ENCODE measurements at places on chromosomes 1 and 21.

DNA sequence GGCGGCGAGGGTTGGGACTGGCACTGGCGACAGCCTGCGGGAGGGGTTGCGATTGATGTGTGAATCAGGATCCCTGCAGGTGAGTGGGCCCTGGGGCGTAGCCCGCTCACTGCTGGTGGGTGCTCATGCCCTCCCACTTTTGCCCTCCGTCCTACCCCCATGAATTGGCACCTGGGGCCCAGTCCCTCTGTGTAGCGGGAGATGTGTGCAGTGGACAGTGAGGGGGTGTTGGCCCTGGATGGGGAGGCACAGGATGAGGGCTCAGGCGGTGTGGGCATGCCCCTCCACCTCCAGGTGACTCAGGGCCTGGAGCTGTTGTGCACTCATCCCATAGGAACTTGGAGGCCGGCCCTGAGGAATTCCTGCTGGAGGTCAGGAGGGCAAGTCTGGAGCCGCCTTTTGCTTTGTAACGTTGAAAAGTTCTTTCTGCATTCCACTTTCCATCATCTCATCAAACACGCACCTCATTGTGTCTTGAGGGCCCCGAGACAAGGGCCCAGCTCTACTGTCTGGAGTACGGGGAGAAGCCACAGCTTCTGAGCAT lies 3.0 kb downstream of the PEAR1 start:
- no peak for DNase-seq

- DNase-seq: no peak
Observed at GRCh38 chr1:24107462-24108138, 4.3 kb downstream of the MYOM3 start.

- DNase-seq: no peak
Observed at GRCh38 chr21:45829668-45830067, 151.9 kb upstream of the COL6A1 start.

GRCh38 chr1:55718758-55719671 lies 503.9 kb upstream of the USP24 start:
- DNase-seq: no peak

DNA sequence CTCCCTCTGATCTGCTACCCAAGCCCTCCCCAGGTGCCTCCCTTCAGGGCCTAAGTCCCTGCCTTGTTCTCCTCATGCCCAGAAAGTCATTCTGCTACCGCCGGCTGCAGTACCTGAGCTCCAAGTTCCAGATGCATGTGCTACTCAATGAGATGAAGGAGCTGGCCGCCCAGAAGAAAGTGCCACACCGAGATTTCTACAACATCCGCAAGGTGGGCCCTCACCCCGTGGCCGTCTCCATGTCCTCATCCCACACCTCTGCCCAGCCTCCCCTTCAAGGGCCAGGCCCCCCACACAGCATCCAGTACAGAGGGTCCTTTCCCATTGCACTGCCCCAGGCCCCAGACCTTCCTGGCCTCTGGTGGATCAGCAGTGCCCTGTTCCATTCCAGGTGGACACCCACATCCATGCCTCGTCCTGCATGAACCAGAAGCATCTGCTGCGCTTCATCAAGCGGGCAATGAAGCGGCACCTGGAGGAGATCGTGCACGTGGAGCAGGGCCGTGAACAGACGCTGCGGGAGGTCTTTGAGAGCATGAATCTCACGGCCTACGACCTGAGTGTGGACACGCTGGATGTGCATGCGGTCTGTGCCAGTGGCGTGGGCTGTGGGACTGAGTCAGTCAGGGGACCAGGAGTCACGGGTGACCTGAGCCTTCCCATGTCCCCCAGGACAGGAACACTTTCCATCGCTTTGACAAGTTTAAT lies 8.2 kb downstream of the AMPD2 start:
- DNase-seq: no peak

- no peak for DNase-seq
Observed at GRCh38 chr1:188065917-188066316, 1237.2 kb downstream of the PLA2G4A start.

- no peak for DNase-seq
Observed at GRCh38 chr1:66761221-66761620, 9.0 kb downstream of the DYNLT5 start.

DNA sequence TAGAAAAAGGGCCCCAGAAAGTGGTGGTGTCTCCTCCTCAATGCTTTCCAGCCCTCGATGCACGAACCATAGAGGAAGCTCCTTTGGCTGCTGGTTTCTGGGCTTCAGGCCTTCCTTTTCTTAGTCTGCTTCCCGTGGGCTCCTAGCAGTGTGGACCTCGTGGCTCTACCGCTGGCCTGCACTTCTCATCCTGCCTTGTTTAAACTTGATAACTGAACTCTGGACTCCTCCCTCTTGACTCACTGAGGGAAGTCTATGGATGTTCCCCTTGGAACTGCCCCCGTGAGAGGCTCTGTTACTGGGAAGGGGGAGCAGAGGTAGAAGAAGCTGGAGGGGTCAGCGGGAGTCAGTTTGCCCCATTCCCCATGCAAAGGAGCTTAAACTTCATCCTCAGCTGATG lies 75.3 kb upstream of the WDR26 start:
- no peak for DNase-seq

GRCh38 chr1:155125946-155126555 lies 1.6 kb upstream of the EFNA1 start:
- DNase-seq: no peak

DNA sequence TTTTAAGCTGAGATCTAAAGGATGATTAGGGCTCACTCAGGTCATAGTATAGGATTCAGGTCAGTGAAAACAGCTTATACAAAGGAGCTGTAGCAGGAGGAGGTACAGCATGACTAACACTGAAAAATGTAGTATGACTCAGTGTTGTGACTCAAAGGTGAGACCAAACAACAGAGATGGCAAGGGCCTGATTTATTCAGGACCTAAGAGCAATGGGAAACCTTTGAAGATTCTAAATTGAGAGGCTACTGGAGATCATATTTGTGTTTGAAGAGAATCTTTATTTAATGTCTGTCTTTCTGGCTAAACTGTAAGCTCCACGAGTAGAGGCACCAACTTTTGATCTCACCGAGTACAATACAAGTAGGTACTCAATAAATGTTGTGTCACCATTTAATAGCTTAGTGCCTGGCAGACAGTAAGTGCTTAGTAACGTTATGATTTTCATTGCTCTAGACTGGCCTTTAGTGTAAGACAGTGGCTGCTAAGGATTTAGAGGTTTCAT lies 43.5 kb downstream of the PRKAA2 start:
- no peak for DNase-seq

GRCh38 chr21:37269481-37269880 lies 2.3 kb upstream of the VPS26C start:
- DNase-seq: no peak

DNA sequence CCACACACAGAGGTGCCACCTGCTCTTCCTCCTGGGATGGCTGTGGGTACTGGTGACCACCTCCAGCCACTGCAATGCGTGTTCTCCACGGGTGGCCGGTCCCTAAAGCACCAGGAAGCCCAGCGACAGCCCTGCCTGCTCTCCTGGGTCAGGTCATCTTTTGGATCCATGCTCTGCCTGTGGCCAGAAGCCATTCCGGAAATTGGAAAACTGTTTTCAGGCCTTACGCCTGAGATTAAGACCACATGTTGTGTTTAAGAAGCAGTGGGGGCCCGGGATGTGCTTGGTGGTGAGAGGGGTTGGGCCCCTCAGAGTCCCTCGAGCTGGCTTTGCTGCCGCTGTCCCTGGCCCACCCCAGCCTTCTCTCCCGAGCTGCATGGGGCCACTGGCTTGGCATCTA lies 150.8 kb downstream of the PEX14 start:
- no peak for DNase-seq

DNA sequence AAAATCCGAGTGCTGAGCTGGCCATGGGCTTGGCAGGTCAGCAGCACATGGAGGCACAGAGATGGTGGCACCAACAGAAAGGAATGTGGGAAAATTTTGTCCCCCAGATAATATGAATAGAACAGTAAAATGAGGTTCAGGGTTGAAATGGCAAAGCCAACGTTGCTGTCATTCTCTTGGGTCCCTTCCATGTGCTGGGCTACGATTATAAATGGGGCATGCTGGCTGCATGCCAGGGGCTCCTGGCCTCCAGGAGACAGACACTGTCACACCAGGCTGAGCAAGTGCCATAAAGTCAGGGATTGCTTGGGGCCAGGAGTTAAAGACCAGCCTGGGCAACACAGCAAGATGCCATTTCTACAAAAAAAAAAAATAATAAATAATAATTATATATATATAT lies 77.1 kb downstream of the TOMM20 start:
- DNase-seq: no peak

DNA sequence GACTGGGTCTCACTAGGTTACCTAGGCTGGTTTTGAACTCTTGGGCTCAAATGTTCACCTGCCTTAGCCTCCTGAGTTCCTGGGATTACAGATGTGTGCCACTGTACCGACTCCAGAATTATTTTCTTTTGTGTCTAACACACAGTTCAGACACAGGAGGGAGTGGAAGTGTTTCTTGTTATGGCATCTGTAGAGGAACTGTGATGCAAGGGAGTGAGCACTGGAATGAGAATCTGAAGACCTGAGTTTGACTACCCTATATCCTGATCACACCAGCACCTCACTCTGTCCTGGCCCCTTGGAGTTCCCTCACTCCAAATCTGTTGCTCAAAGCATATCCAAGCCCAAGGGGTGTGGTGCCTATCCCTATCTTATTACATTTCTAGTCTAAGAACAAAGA lies 15.2 kb downstream of the OPTC start:
- no peak for DNase-seq

GRCh38 chr1:66262208-66262963 lies 271.6 kb upstream of the SGIP1 start:
- no peak for DNase-seq

DNA sequence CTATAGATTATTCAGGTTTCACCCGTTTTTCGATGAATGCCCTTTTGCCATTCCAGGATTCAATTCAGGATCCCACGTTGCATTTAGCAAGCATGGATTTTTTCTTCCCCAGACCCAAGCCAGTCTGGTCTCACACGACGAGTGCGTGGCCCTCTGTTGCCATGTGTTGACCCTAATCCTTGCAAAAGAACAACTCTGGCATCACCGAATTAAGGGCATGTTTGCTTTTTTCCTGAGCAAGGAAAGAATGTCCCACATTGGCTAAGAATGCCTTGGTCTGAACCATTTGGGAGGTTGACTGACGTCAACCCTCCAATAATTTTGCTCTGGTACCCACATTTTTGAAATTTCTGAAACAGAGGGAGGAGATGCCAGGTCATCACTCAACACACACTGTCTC lies 153.0 kb upstream of the WNT4 start:
- DNase-seq: no peak

DNA sequence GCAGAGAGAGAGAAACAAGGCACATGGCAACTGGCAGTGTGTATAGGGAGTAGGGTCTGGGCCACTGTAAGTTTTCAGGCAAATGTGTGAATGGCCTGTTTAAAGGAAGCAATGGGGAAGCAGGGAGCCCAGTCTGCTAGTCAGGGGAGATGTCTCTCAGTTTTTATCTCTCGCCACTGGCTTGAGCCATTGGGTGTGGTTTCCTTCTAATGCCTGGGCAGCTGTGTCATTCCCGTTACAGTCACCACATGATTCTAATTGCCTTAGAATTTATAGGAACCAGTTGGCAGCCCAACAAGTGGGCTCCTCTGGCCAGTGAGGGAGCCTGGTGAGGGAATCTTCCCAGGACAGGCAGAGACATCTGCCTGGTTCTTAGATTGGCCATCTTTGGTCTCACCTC lies 182.4 kb downstream of the DISC1 start:
- no peak for DNase-seq

GRCh38 chr1:173360487-173361063 lies 116.6 kb upstream of the PRDX6 start:
- no peak for DNase-seq

GRCh38 chr1:83747853-83748482 lies 251.0 kb downstream of the TTLL7 start:
- no peak for DNase-seq

DNA sequence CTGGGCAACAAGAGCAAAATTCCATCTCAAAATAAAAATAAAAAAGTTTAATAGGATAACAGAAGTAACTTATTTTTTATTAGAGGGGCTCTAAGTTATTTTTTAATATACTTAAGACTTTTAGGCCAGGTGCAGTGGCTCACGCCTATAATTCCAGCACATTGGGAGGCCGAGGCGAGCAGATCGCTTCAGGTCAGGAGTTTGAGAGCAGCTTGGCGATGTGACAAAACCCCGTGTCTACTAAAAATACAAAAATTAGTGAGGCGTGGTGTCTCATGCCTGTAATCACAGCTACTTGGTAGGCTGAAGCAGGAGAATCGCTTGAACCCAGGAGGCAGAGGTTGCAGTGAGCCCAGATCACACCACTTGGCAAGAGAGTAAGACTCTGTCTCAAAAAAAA lies 180.5 kb upstream of the NR5A2 start:
- no peak for DNase-seq

DNA sequence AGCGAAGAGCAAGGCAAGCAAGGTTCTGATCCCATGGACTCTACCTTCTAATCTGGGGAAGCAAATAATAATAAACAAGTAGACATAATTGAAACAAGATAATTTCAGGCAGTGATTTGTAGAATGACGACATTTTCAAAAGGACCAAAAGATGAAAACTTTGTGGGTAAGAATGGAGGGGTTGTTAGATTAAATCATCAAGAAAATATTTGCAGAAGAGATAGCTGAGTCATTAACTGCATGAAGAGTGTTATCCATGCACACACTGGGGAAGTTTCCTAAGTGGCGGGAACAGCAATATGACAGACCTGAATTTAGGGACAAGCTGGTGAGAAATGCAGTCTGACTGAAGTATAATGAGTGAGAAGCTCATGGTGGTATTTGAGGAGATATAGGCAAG lies 583.1 kb upstream of the RGS18 start:
- DNase-seq: no peak

DNA sequence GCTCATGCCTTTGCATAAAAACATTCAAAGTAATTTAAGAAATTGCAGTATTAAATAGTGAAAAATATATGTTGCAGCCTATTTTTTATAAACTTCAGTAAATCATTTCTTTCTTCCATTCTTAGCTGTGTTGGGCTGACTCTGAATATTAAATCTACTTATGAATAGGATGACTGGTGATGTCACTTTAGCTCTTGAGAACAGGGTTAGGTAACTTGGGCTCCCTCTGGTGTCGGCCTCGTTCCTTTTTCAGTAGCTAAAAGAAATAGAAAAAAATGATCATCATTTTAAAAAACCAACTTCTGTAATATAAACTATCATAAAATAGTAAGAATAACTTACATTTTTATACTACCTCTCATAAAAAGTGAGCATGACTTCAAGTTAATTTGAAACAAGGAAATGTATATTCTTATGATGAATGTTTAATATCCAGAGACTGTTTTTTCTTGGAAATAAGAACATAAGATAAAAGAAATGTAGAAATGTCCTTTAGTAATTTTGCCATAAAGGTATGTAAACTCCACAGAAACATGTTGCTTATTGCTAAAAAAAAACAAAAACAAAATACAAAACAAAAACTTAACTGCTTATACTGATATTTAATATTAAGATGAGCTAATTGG lies 26.8 kb upstream of the NCAM2 start:
- DNase-seq: no peak

DNA sequence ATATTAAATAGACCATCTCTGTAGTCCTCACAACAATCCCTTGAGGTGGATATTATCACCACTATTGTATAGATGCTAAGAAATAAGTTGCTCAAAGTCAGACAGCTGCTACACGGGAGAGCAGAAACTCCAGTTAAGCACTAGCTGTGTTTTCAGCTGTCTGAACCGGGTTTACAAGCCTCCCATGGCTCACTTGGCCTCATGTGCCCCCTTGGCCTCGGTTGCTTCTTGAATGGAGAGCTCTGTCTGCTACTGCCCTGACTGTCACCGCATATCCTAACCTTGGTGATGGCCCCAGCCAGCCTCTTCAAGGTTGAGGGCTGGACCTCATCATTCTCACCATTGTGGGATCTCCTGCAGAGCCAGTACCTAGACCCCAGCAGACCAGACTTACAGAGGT lies 123.4 kb downstream of the AK5 start:
- no peak for DNase-seq
